Lower lobe of right lung (tissue), 2 donors: ENCODE measurements at places on chromosomes 3 and 15. TPM values are rescaled to one million over a fixed set of nuclear protein-coding genes. Genes with fewer than 3 reads are reported as not detected.

UTS2B gene
- 0.44 TPM for total RNA-seq

CD80 gene
- total RNA-seq, result 8.6 TPM

SLCO3A1 gene
- total RNA-seq, result 42.5 TPM

LMAN1L gene
- total RNA-seq, result not detected

KIF23 gene
- total RNA-seq, result 1.3 TPM

C3orf49 gene
- total RNA-seq, result not detected

RBPMS2 gene
- total RNA-seq, result 4.0 TPM

MNS1 gene
- total RNA-seq, result 2.3 TPM

NCEH1 gene
- total RNA-seq, result 97.7 TPM

FILIP1L gene
- total RNA-seq, result 25.0 TPM

ACAD9 gene
- total RNA-seq, result 38.0 TPM

DUOXA2 gene
- not detected for total RNA-seq

CELSR3 gene
- 1.0 TPM for total RNA-seq

MAP3K13 gene
- total RNA-seq, result 35.4 TPM

TMEM158 gene
- 0.80 TPM for total RNA-seq

KLHL40 gene
- total RNA-seq, result not detected

NRG4 gene
- total RNA-seq, result 2.2 TPM

ROPN1 gene
- not detected for total RNA-seq

AQP9 gene
- 60.3 TPM for total RNA-seq

MAPK6 gene
- total RNA-seq, result 21.1 TPM

LRRC49 gene
- 7.3 TPM for total RNA-seq

SH2D7 gene
- total RNA-seq, result not detected

ZFYVE19 gene
- total RNA-seq, result 29.6 TPM

CSPG4 gene
- 15.0 TPM for total RNA-seq

LZTFL1 gene
- total RNA-seq, result 26.8 TPM

CKMT1A gene
- total RNA-seq, result 0.80 TPM

NANOGP8 gene
- total RNA-seq, result 0.59 TPM

FANCD2OS gene
- not detected for total RNA-seq

CADM2 gene
- total RNA-seq, result 0.83 TPM

TIGIT gene
- total RNA-seq, result 1.7 TPM

KBTBD8 gene
- total RNA-seq, result 5.8 TPM

CCRL2 gene
- 23.5 TPM for total RNA-seq

APOD gene
- 91.6 TPM for total RNA-seq

DAPK2 gene
- total RNA-seq, result 56.8 TPM
